ENCODE measurements at places on chromosomes 13 and 19.

GRCh38 chr19:3285647-3286176, 61.3 kb downstream of the CELF5 start:
- no peak for DNase-seq

DNA sequence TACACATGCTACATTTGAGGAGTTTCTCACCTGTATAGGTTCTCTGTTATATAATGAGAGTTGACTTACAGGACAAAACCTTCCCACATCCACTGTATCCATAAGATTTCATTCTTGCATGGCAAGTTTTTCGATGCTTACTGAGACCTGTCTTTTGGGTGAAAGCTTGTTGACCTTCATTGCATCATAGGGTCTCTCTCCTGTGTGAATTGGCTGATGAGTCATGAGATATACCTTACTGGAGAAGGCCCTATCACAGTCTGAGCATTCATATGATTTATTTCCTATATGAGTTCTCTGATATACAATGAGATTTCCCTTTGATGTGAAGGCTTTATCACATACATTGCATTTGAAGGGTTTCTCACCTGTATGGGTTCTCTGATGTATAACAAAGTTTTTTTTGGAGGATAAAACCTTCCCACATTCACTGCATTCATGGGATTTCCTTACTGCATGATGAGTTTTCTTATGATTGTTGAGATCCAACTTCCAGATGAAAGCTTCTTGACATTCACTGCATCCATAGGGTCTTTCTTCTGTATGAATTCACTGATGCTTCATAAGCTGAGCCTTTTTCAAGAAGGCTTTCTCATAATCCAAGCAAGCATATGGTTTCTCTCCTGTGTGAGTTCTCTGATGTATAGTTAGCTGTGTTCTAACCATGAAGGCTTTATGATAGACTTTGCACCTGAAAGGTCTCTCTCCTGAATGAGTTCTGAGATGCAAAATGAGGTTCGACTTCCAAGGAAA, 25.7 kb downstream of the ZNF577 start:
- DNase-seq = no peak

- DNase-seq = no peak
Measured at GRCh38 chr13:114115796-114116195, 16.6 kb downstream of the RASA3 start.

DNA sequence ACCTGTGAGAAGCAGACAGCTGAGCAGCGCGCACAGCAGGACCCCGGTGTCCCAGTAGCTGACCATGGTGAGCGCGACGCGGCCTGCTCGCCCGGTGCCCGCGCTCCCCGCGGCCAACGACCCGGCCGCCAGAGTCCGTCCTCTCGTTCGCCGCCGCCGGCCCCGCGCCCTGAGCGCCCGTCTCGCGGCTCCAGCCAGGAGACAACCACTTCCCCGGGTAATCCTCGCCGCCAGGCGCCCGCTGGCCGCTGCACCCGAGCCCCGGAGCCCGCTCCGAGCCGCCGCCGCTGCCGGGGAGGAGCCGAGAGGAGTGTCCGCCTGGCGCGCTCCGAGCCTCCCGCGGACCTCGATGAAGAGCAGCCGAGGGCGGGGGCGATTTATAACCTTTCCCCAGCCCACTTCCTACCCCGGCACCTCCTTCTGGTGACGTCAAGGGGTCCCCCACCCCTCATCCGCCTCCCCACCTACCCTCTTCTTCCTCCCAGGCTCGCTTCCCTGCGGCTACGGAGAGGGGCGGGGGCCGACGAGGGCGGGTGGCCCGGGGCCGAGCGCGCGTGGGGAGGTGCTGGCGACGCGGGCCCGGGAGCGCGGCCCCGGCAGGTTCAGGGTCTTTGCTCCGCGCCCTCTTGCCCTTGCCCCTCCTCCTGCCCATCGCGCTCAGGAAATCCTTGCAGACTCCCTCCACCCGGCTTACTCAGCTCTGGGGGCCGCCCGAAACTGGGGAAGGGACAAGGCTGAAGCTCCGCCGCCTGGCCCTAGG, at the start of gene FLT1:
Gene FLT1, minus strand, starts transcription at position 351 of the 760 bp plus-strand sequence. Its CDS starts 285 bp downstream, at position 66.
- no peak for DNase-seq

DNA sequence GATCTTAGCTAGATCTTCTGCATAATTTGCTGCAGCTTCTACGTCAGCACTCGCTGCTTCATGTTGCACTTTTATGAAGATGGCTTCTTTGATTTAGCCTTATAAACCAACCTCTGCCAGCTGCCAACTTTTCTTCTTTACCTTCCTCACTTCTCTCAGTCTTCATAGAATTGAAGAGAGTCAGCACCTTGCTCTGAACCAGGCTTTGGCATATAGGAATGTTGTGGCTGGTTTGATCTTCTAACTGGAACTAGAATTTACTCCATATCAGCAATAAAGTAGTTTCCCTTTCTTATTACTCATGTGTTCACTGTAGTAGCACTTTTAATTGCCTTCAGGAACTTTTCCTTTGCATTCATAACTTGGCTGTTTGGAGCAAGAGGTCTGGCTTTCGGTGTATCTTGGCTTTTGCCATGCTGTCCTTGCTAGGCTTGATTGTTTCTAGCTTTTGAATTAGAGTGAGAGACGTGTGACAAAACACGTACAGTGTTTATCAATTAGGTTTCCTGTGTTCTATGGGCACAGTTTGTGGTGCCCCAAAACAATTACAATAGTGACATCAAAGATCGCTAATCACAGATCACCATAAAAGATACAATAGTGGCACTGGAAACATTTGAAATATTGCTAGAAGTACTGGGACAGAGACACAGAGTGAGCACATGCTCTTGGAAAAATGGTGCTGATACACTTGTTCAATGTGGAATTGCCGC, 50.7 kb downstream of the NDFIP2 start:
- DNase-seq = peak; percentile 43

Data from kidney glomerular epithelial cell (primary cell).